ENCODE measurements at places on chromosomes 1 and 21.

GRCh38 chr1:11661103-11661502 lies 2.9 kb upstream of the FBXO6 start:
- DNase-seq, result no peak

DNA sequence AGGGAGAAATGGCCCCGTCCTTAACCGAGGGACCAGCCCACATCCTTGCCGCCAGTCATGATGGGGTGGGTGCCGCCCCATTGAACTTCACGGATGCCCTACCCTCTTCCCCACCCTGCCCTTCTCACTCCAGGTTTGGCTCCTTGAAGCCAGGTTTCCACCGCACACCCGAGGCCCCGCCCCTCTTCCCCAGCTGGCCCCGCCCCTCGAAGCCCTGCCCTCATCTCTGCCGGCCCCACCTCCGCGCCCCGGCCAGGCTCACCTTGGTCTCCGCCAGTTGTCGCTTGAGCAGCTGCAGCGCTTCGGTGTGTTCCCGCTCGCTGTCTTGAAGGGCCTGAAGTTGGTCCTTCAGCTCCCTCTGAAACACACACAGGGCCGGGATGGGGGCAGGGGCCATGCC lies 16.6 kb downstream of the TRIM62 start:
- DNase-seq, result no peak

- no peak for DNase-seq
Observed at GRCh38 chr1:16165073-16165364, 9.2 kb upstream of the EPHA2 start.

GRCh38 chr1:41764656-41765055 lies 154.1 kb downstream of the HIVEP3 start:
- no peak for DNase-seq

GRCh38 chr1:117665556-117666270 lies 59.9 kb downstream of the TENT5C start:
- no peak for DNase-seq

DNA sequence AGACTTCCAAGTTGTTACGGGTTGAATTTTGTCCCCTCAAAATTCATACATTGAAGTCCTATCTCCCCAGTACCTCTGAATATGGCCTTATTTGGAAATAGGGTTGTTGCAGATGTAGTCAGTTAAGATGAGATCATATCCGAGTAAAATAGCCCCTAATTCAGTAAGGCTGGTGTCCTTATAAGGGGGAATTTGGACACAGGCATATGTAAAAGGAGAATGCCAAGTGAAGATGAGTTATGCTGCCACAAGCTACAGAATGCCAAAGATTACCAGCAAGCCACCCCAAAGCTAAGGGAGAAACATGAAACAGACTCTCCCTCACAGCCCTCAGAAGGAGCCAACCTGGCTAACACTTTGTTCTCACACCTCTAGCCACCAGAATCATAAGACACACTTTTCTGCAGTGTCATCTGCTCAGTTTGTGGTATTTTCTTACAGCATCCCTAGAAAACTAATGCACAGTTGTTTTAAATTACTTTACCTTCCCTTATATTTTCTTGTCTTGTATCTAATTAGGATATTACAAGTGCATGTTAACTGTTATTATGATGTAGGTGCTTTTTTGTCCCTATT lies 43.3 kb upstream of the PRDX6 start:
- DNase-seq, result no peak

GRCh38 chr1:156851779-156852417 lies 7.0 kb downstream of the INSRR start:
- DNase-seq, result no peak

GRCh38 chr21:43885721-43886120 lies 20.7 kb downstream of the AGPAT3 start:
- no peak for DNase-seq

GRCh38 chr21:43684424-43684823 lies 25.1 kb downstream of the RRP1B start:
- no peak for DNase-seq

GRCh38 chr1:235059221-235059620 lies 69.4 kb downstream of the TOMM20 start:
- DNase-seq, result no peak

- DNase-seq, result no peak
Observed at GRCh38 chr1:36420409-36420808, 22.7 kb upstream of the LSM10 start.

- no peak for DNase-seq
Observed at GRCh38 chr1:173864179-173864867, 3.5 kb downstream of the GAS5 start.

DNA sequence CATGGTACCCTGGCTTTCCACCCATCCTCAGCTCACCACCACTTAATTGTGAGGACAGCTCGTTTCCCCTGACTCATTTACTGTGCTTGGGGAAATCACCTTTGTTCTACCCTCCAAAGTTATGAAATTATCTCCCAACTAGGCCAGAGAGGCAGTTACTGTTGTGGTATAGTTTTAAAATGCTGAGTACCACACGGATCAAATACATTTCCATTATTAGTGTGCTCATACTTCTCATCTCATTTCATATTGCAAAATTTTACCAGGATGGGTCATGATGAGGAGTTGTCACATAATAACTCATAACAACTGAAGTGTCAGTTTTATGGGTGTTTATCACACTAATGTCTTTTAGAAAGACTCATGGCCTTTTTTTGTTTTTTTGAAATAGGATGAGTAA lies 9.2 kb upstream of the OR2B11 start:
- DNase-seq, result no peak

DNA sequence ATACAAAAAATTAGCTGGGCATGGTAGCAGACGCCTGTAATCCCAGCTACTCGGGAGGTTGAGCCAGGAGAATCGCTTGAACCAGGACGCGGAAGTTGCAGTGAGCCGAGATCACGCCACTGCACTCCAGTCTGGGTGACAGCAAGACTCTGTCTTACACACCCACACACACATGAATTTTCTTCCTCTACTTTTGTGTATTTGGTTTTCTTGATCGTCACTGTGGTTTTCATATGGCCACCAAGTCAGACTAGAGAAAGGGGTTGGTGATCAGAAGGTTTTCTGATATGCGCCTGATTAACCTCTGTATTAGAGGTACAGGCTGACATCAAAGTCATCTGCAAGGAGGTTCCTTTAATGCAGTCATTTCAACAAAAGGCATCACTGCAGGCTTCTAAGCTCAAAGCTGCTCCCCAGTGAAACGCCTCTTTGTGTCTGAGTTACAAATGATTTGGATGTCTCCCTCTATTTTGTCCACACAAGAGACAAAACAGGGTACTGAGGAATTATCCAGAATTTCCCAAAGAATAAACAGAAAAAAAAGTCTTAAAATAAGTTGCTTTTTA lies 11.1 kb downstream of the SH2D1B start:
- DNase-seq, result no peak

- no peak for DNase-seq
Observed at GRCh38 chr1:29986986-29987385, 736.4 kb downstream of the MATN1 start.

- no peak for DNase-seq
Observed at GRCh38 chr1:210527091-210527490, 198.4 kb downstream of the HHAT start.

- no peak for DNase-seq
Observed at GRCh38 chr1:156388174-156389137, 19.4 kb downstream of the RHBG start.

GRCh38 chr1:34132161-34132420 lies 32.9 kb downstream of the CSMD2 start:
- no peak for DNase-seq

- DNase-seq, result no peak
Observed at GRCh38 chr1:227886993-227887696, 60.6 kb downstream of the WNT9A start.

DNA sequence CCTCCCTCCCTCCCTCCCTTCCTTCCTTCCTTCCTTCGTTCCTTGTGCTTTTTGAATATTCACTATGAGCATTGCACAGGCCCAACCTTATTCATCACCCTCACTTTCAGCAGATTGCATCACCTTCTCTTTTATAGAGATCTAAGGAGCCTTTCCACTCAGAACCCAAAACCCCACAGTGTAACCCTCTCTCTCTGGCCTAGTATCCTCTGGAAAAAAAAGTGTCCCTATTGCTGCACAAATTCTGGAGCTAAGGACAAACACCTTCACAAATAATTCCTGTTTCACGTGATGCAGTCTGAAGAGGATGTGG lies 25.6 kb downstream of the OR10J5 start:
- no peak for DNase-seq

DNA sequence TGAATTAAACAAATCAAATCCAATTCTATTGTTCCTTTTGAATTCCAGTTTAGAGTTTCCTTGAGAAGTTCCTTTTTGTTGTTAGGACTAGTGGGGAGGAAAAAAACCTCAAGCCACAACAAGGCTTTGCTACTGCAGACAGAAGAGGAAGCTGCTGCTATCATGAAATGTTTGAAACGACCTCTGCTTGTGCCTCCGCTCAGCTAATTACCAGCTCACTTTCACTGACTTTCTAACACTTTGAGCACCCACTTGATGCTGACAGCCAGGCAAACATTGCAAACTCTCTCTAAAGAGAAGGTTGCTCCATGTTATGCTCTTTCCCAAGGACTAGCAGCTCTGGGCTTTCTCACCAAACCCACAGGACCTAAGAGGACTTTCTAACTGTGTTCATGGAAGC lies 203.9 kb upstream of the PROX1 start:
- no peak for DNase-seq

DNA sequence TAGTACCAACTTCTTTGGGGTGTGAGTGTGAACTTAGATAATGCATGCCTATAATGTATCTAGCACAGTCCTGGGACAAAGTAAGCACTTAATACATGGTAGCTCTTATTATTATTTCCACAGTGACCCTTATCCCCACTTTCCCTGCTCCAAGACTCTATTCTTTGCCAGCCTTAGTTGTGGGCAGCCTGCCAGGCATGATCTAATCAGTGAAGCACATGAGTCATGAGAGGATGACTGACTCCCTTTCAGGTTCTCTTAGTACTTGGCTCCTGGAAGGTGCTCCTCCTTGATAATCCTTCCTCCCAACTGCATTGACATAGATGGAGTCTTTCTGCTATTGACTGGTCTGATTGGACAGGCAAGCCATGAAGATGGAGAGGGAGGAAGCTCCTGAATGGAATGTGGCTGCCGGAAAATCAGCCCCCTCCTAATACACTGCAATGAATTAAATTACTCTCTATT lies 17.4 kb upstream of the GNG12 start:
- DNase-seq, result no peak

DNA sequence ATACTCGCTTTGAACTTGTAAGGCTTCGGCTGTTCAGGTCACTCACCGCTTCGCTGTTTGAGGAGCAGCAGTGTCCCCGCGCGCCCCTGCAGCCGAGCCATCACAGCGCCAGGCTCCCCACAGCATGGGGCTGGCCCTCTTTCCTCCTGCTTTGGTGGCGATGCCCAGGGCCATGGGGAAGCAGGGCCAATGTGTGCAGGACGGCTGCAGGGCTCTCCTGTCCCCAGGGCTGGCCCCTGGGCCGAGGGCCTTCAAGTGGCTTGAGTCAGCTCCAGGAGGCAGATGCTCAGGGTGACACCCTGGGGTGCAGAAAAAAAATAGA lies 38.5 kb upstream of the TRAPPC10 start:
- DNase-seq, result no peak

- no peak for DNase-seq
Observed at GRCh38 chr1:155000411-155000725, 2.2 kb upstream of the ZBTB7B start.

DNA sequence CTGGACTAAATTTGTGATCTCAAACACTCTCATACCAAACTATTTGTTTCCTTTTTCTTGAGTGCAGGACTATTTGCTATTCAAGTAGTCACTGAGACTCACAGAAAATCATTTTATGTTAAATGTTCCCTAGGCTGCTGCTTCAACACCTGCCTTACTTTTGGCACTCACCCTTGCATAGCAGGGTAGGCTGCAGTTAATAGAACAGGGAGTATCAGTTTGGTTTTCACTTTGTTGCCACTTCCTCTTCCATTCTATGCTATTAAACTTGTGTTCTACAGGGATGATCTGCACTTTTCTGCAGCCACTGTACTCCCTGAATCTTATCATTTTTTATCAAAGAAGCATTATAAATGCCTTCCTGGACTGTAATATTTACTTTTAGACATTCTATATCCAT lies 148.7 kb upstream of the PRMT6 start:
- no peak for DNase-seq

- DNase-seq, result no peak
Observed at GRCh38 chr1:14292520-14292919, 306.0 kb upstream of the KAZN start.

DNA sequence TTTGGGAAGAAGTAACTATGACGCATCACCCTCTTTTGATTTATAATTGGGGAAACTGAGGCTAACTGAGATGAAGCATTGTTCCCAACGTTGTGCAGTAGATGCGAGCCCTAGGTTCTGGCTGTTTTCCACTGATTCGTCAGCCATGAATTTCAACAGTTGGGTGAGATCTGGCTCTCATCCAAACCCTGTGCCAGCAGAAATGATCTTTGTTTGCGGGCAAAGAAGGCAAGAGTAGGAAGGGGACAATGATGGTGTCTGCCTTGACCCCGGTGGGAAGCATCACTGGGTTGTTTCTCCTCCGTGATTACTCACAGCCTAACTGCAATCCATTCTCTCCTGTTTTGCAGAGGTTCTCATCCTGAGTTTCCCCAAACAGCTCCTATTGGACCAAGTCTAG lies 142.3 kb downstream of the MIS18A start:
- DNase-seq, result no peak

DNA sequence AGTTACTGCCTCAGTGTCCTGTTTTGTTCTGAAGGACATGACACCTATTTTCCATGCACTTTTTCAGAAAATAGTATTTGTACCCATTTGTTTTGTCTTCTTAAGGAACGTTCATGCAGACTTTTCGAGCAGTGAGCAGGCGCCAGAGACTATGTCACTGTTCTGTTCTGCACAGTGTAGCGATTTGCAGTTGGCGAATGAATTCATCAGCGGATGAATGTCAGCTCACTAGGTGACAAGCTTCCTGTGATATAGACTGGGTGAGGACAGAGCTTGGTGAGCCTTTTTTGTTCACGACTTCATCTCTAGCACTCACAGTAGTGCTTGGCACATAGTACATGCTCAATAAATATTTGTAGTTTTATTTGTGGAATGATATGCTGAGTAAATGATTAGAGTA lies 177.8 kb downstream of the NFIA start:
- no peak for DNase-seq

DNA sequence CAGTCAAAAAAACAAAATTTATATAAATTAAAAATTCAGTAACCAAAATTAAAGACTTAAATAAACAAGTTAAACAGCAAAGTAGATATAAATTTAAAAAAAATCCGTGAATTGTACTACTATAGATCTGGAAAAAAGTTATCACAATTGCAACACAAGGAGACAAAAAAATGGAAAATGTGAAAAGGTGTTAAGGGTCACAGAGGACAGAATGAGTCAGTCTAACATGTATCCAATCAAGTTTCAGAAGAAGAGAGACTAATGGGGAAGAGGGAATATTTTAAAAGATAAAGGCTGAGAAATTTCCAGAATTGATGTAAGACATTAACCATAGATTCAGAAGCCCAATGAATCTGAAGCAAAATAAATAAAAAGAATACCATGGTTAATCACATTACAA lies 46.0 kb downstream of the USP24 start:
- no peak for DNase-seq
